ENCODE measurements at places on chromosomes 16 and 17.

DNA sequence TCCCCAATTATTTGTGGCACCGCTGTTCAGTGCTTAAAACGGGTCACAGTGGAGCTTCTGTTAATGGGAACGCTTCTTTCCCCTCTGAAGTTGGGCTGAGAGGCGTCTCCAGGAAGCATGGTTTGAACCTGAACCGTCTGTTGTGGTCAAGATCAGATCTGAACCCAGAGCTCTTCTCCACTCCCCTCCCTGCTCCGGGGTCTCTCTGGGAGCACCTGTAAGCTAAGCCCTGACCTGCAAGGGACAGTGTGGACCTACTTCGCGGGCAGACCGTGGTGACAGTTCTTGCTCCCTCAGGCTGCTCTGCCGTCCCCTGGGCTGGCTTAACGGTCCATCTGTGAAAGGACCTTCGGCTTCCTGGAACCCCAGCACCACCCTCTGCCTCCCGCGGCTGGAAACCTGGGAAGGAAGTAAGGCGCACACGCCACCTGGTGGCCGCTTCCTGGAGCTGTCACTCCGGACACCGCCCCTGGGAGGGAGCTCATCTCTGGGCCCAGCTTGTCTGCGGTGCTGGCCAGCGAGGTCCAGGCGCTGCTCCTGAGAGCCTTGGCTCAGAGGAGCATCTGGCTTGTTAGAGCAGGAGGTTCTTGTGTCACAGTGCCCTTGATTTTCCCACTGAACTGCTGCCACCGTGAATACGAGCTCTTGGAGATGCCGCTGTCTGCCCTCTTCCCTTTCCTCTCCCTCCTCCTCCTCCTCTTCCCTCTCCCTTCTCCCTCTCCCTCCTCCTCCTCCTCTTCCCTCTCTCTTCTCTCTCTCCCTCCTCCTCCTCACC, 518.5 kb upstream of the EEF2KMT start:
- DNase-seq: no peak

DNA sequence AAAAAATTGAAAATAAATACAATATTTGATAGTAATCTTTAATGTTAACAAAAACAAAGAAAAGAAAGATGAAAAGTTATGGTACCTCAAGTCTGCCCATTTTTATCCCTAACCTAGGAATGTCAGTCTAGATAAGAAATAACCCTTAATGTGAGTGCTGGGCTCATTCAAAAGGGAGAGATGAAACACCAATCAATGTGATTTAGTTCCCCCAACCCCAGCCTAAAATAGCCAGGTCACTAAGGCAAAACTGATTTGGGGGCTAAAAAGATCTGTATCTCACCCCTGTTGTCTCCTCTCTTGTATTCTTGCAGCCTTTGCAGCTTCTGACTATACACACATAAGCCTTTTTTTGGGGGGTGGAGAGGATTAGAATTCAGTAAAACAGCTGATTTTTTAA, 3.2 kb upstream of the IGF2BP1 start:
- DNase-seq: no peak

GRCh38 chr17:51435641-51436091, 175.3 kb downstream of the UTP18 start:
- DNase-seq: no peak

- no peak for DNase-seq
Observed at GRCh38 chr17:249236-249993, 68.0 kb upstream of the DOC2B start.

DNA sequence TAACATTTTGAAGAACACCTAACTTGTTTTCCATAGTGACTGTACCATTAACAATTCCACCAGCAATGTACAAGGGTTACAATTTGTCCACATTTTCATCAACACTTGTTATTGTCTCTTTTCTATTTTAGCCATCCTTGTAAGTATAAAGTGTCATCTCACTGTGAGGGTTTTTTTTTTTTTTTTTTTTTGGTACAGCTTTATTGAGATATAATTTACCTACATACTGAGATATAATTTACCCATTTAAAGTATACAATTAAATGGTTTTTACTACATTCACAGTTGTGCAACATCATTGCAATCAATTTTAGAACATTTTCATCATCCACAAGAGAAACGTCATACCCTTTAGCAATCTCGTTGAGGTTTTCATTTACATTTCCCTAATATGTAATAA, 17.9 kb upstream of the TMIGD1 start:
- no peak for DNase-seq

- no peak for DNase-seq
Observed at GRCh38 chr17:38702916-38703741, 1.9 kb upstream of the MLLT6 start.

- DNase-seq: peak; percentile 43
Observed at GRCh38 chr17:81400154-81400977, 5.1 kb downstream of the BAHCC1 start.

- DNase-seq: no peak
Observed at GRCh38 chr17:73391331-73392265, 79.8 kb upstream of the CDC42EP4 start.

GRCh38 chr16:1333149-1333812, at the start of gene BAIAP3:
TSS of gene BAIAP3 (plus strand) at chr16:1333645. CDS start at chr16:1338550, 4,905 bp downstream.
- DNase-seq: no peak

GRCh38 chr16:46613352-46613751, 7.8 kb downstream of the SHCBP1 start:
- no peak for DNase-seq

- no peak for DNase-seq
Observed at GRCh38 chr16:11963706-11964105, 1.3 kb upstream of the TNFRSF17 start.

GRCh38 chr16:87534030-87534653, 41.3 kb upstream of the ZCCHC14 start:
- no peak for DNase-seq

GRCh38 chr16:85967111-85967510, 68.1 kb downstream of the IRF8 start:
- DNase-seq: no peak

DNA sequence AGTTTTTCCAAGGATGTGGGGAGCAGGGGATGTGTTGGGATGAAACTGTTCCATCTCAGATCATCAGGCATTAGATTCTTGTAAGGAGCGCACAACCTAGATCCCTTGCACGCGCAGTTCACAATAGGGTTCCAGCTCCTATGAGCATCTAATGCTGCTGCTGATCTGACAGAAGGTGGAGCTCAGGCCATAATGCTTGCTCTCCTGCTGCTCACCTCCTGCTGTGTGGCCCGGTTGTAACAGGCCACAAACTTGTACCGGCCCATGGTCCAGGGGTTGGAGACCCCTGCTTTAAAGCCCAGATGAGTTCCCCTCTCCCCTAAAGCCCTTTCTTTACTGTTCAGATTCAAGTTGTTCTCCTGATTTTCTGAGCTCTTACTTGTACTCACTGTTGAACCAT, 44.8 kb downstream of the RNF135 start:
- no peak for DNase-seq

DNA sequence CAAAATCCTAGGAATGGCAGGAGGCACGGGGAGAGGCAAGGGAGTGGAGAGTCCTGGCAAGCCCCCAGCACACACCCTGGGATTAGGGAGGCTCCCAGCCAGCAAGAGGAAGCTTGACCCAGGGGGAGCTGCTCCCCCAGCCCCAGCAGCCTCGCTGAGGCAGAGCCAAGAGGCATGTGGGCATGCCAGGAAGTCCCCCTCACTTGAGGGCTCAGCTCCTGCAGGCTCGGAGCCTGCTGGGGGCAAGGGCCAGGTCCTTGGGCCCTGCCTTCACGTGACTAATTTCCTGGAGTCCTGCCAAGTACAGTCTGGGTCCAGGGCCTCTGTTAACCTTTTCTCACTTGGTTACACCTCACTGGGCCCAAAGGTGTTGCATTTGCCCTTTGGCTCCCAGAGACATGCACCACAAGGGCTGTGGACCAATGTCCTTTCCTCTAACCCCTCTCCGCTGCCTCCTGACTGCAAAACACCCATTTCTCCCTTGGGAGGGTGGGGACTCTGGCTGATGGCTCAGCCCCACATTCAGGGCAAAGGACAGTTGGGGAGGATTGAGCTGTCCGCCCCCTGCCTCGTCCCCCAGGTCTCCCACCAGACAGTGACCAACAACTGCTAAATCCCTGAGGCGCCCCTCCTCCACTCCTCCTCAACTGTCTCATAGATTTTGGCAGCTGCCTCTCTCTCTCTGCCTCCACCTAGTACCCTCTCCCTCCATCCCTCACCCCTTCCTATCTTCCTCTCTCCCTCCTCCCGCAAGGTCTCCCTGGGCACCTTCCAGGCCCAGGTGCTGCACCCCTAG, 4.4 kb upstream of the SLC47A2 start:
- no peak for DNase-seq

DNA sequence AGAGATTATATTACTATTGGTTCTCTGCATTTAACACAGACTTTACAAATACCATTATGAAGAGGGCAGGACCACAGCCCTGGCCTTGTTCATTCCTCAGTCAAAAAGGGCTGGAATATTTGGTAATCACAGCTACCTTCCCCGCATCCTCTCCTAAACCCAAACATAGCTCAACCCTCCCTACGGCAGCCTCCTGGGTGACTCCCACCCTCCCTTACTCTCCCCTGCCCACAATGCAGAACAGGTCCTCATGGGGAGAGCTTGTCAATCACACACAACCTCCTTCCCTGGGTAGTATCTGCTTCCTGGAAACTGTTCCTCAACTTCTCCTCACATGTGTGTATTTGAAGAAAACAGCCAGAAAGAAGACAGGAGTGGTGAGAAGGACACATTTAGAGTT, 224.2 kb downstream of the C16orf78 start:
- DNase-seq: no peak
